ENCODE measurements at places on chromosomes 5 and 9. TPM values are rescaled to one million over a fixed set of nuclear protein-coding genes. Genes with fewer than 3 reads are reported as not detected.

RANBP3L gene
- 4.5 TPM for total RNA-seq

PCDHB15 gene
- total RNA-seq: 10.9 TPM

FBN2 gene
- total RNA-seq: 0.84 TPM

BARX1 gene
- total RNA-seq: 0.23 TPM

IRGM gene
- total RNA-seq: not detected

OR13F1 gene
- total RNA-seq: not detected

PCDHA4 gene
- total RNA-seq: 0.90 TPM

WDR31 gene
- total RNA-seq: 1.1 TPM

NSMF gene
- 78.2 TPM for total RNA-seq

Measured in aorta (tissue), 5 donors.